D721Med (cell line): ENCODE measurements at places on chromosomes 11 and 22.

DNA sequence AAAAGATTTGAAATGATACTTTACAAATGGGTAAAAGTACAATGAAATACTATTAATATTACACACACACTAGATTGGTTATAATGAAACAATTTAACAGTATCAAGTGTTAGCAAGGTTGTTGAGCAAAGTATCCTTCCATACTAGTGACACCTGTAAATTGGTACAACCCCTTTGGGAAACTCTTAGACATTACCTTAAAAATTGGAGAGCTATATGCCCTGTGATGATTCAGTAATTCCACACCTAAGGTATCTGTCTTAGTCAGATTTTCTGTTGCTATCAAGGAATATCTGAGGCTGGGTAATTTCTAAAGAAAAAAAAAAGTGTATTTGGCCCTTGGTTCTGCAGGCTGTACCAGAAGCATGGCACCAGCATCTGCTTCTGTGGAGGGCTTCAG is 7.4 kb upstream of the GDPD4 start:
- DNase-seq: no peak

GRCh38 chr11:59206635-59207034 is 6.1 kb downstream of the MPEG1 start:
- DNase-seq: no peak

GRCh38 chr11:122731500-122731913 is 76.0 kb downstream of the UBASH3B start:
- DNase-seq: no peak

GRCh38 chr22:44445731-44446130 is 52.3 kb downstream of the RTL6 start:
- no peak for DNase-seq
